T-cell (primary cell): ENCODE measurements at places on chromosomes 1 and 21. TPM values are rescaled to one million over a fixed set of nuclear protein-coding genes. Genes with fewer than 3 reads are reported as not detected.

GRCh38 chr1:116377541-116378529 lies 4.8 kb downstream of the ATP1A1 start:
- H3K4me1 ChIP-seq = peaks cover 42% of the 10 kb centered on the region
- DNase-seq = peak; percentile 36
- no peaks in the 10 kb centered on the region for H3K27me3 ChIP-seq
- H3K27ac ChIP-seq = peak overlapping the region; percentile 86

Gene KPRP
- not detected for total RNA-seq

DNA sequence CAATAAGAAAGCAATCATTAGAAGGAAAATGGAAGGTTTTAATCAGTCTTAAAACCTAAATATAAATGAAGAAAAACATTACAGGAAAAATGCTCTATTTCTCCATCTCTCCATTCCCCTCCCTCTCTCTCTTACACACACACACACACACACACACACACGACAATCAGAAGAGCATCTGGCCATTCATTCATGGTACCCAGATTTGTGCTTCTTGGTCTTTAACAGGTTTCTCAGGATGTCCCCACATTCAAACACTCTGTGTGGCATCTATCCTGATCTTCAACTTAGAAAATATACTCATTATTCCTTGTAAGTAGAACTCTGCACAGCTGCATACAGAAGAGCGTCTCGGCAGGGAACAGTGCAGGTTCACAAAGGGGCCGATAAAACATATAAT lies 779 bp downstream of the LRRC40 start:
- H3K4me1 ChIP-seq = peaks cover 15% of the 10 kb centered on the region
- peak overlapping the region; percentile 81 for H3K4me3 ChIP-seq
- H3K27ac ChIP-seq = peak overlapping the region; percentile 95
- H3K27me3 ChIP-seq = no peaks in the 10 kb centered on the region
- no peak for DNase-seq

GRCh38 chr21:35100349-35100811 lies 51.3 kb upstream of the RUNX1 start:
- peaks cover 11% of the 10 kb centered on the region for H3K4me1 ChIP-seq
- no peak for DNase-seq
- H3K27me3 ChIP-seq = no peaks in the 10 kb centered on the region
- no peaks in the 10 kb centered on the region for H3K36me3 ChIP-seq
- H3K27ac ChIP-seq = no peak overlapping the region
- H3K4me3 ChIP-seq = no peak overlapping the region

DNA sequence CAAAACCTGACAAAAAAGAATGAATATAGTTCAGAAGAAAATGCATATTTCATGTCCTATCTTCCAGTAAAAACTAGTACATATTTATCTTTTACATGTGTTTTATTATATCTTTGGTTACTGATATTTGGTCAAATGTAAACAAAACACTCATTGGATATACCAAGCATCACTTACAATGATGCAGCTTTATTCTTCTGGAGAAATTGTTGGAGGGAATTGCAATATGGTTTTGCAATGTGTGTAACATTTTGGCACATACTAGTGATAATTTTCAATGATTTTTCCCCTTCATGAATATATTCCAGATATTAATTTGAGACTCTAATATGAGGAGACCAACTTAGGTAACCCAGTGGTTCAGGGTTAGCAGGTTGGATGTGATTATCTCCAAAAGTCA lies 146.1 kb downstream of the ZC3H11B start:
- no peaks in the 10 kb centered on the region for H3K4me1 ChIP-seq
- no peaks in the 10 kb centered on the region for H3K27me3 ChIP-seq
- no peak overlapping the region for H3K27ac ChIP-seq
- no peaks in the 10 kb centered on the region for H3K36me3 ChIP-seq

GRCh38 chr1:245578771-245579170 lies 424.0 kb downstream of the KIF26B start:
- no peak overlapping the region for H3K4me3 ChIP-seq
- no peaks in the 10 kb centered on the region for H3K27me3 ChIP-seq
- no peaks in the 10 kb centered on the region for H3K36me3 ChIP-seq
- H3K27ac ChIP-seq = no peak overlapping the region

- no peaks in the 10 kb centered on the region for H3K27me3 ChIP-seq
- H3K4me1 ChIP-seq = no peaks in the 10 kb centered on the region
- no peak overlapping the region for H3K27ac ChIP-seq
- H3K36me3 ChIP-seq = no peaks in the 10 kb centered on the region
Measured at GRCh38 chr21:45957981-45958600, 23.5 kb upstream of the COL6A1 start.

- no peak for DNase-seq
- no peak overlapping the region for H3K4me3 ChIP-seq
- no peaks in the 10 kb centered on the region for H3K36me3 ChIP-seq
- no peaks in the 10 kb centered on the region for H3K27me3 ChIP-seq
- H3K4me1 ChIP-seq = no peaks in the 10 kb centered on the region
- H3K27ac ChIP-seq = no peak overlapping the region
Measured at GRCh38 chr1:227429447-227430359, 111.4 kb upstream of the CDC42BPA start.

- H3K27ac ChIP-seq = no peak overlapping the region
- H3K27me3 ChIP-seq = no peaks in the 10 kb centered on the region
- no peaks in the 10 kb centered on the region for H3K36me3 ChIP-seq
- H3K4me3 ChIP-seq = no peak overlapping the region
- H3K4me1 ChIP-seq = no peaks in the 10 kb centered on the region
Measured at GRCh38 chr21:16337266-16337665, 607.5 kb downstream of the USP25 start.

DNA sequence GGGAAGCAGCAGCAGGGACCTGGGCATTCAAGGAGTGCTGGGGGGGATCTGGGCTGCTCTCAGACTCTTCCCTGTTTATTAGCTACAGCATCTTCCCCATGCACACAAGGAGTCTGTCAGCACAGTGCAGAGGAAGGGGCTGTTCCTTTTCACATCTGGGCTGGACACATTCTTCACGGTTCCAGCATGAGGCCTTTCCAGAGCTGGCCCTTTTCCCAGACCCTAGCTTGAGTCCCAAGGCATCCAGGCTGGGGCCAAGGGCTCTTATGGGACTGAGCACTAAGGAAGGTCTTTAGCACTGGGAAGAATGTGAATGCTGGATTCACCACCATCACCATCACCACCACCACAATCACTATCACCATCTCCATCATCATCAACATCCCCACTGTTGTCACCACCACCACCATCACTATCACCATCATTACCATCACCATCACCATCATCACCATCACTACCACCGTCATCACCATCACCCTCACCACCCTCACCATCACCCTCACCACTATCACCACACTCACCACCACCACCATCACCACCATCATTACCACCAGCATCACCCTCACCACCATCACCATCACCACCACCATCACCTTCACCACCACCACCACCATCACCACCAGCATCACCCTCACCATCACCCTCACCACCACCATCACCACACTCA lies 28.4 kb downstream of the PARK7 start:
- H3K36me3 ChIP-seq = peaks cover 19% of the 10 kb centered on the region
- no peak for DNase-seq
- H3K4me1 ChIP-seq = no peaks in the 10 kb centered on the region
- H3K27ac ChIP-seq = no peak overlapping the region
- H3K27me3 ChIP-seq = no peaks in the 10 kb centered on the region

DNA sequence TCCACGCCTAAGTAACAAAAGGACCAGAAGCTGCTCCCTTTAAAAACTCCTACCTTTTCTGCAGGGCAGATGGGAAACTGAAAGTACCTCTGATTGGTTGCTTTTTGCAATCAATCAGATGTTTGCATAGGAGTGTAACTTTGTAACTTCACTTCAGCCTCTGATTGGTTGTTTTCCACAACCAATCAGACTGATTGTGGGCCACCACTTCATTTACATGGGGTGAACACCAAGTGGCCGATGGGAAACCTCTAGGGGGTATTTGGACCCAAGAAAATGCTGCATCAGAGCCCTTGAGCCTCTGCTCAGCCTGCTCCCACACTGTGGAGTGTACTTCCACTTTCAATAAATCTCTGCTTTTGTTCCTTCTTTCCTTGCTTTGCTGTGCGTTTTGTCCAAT lies 32.8 kb upstream of the CD1D start:
- no peaks in the 10 kb centered on the region for H3K36me3 ChIP-seq
- no peaks in the 10 kb centered on the region for H3K27me3 ChIP-seq
- H3K4me1 ChIP-seq = peaks cover 4% of the 10 kb centered on the region

Gene HSPG2
- total RNA-seq = 9.3 TPM

Gene SLC1A7
- not detected for total RNA-seq

- H3K4me1 ChIP-seq = no peaks in the 10 kb centered on the region
- DNase-seq = no peak
- H3K27ac ChIP-seq = no peak overlapping the region
- no peak overlapping the region for H3K4me3 ChIP-seq
Measured at GRCh38 chr1:94783342-94784189, 36.6 kb upstream of the SLC44A3 start.

GRCh38 chr1:117635805-117636204 lies 30.0 kb downstream of the TENT5C start:
- no peak overlapping the region for H3K27ac ChIP-seq
- no peaks in the 10 kb centered on the region for H3K27me3 ChIP-seq
- H3K36me3 ChIP-seq = no peaks in the 10 kb centered on the region
- H3K4me3 ChIP-seq = no peak overlapping the region

Gene ALX3
- total RNA-seq = not detected

DNA sequence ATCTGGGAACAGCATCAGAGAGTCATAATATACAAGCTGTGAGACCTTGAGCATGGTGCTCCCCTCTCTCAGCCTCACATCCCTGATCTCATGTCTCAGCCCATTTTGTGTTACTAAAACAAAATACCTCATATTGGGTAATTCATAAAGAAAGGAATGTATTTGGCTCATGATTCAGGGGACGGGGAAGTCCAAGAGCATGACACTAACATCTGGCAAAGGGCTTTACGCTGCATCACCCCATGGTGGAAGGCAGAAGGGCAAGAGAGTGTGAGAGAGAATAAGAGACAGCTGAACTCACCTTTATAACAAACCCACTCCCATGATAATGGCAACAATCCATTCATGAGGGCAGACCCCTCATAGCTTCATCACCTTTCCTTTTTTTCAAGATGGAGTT lies 36.5 kb downstream of the RNASEL start:
- H3K27ac ChIP-seq = no peak overlapping the region
- no peaks in the 10 kb centered on the region for H3K27me3 ChIP-seq
- H3K36me3 ChIP-seq = no peaks in the 10 kb centered on the region
- DNase-seq = no peak

Gene GSTM1
- 30.7 TPM for total RNA-seq

GRCh38 chr1:31310198-31310597 lies 13.4 kb downstream of the ZCCHC17 start:
- H3K27me3 ChIP-seq = no peaks in the 10 kb centered on the region
- no peak overlapping the region for H3K4me3 ChIP-seq
- H3K36me3 ChIP-seq = no peaks in the 10 kb centered on the region
- no peak for DNase-seq

GRCh38 chr1:9844756-9845155 lies 21.0 kb upstream of the CLSTN1 start:
- no peak for DNase-seq
- no peaks in the 10 kb centered on the region for H3K4me1 ChIP-seq
- H3K36me3 ChIP-seq = no peaks in the 10 kb centered on the region

Gene DSCAM
- total RNA-seq = not detected

DNA sequence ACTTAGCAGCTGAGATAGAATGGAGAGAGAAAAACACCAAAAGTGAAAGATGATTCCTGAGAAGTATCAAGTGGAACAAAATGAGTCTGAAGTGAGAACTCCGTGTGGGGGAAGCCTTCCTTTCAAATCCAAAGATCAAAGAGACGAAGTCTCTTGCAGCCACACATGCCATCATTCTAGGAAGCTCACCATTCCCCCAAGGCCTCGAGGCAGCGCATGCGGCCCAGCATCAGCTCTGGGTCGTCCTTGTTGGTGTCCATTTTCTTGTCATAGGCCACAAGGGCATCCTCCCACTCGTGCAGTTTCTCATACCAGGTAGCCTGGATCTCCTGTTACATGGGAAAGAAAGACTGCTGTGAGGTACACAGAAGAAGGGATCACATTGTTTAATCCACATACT lies 32.2 kb upstream of the ANGPTL7 start:
- DNase-seq = no peak
- H3K27ac ChIP-seq = no peak overlapping the region
- no peaks in the 10 kb centered on the region for H3K27me3 ChIP-seq
- H3K4me3 ChIP-seq = no peak overlapping the region

GRCh38 chr1:54302951-54303843 lies 103.0 kb downstream of the SSBP3 start:
- H3K36me3 ChIP-seq = no peaks in the 10 kb centered on the region
- H3K4me3 ChIP-seq = no peak overlapping the region
- H3K4me1 ChIP-seq = peaks cover 23% of the 10 kb centered on the region
- H3K27me3 ChIP-seq = no peaks in the 10 kb centered on the region
- DNase-seq = no peak
- H3K27ac ChIP-seq = no peak overlapping the region

GRCh38 chr1:41742219-41742618 lies 176.5 kb downstream of the HIVEP3 start:
- H3K36me3 ChIP-seq = no peaks in the 10 kb centered on the region
- no peak for DNase-seq
- no peak overlapping the region for H3K27ac ChIP-seq
- no peak overlapping the region for H3K4me3 ChIP-seq

DNA sequence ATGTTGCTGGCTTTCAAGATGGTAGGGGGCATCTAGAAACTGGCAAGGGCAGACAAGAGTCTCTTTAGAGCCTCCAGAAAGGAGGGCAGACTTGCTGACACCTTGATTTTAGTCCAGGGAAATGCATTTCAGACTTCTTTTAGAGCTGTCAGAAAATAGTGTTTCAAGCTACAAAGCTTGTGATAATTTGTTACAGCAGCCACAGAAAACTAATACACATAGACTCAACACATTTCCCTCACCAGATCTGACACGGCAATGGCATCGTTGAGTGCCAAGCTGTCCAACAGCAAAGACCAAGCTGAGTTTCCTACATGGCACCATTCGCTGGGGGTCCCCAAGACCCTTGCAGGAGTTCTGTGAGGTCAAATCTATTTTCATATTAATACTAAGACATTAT lies 62.0 kb downstream of the SLC9A1 start:
- no peak for DNase-seq
- H3K27me3 ChIP-seq = no peaks in the 10 kb centered on the region
- H3K4me1 ChIP-seq = no peaks in the 10 kb centered on the region

- H3K4me1 ChIP-seq = peaks cover 29% of the 10 kb centered on the region
- DNase-seq = no peak
- no peak overlapping the region for H3K27ac ChIP-seq
- H3K27me3 ChIP-seq = no peaks in the 10 kb centered on the region
- peaks cover 9% of the 10 kb centered on the region for H3K36me3 ChIP-seq
Measured at GRCh38 chr1:26300578-26301275, 5.7 kb downstream of the UBXN11 start.

- no peak overlapping the region for H3K4me3 ChIP-seq
- H3K36me3 ChIP-seq = no peaks in the 10 kb centered on the region
- no peaks in the 10 kb centered on the region for H3K4me1 ChIP-seq
- H3K27me3 ChIP-seq = no peaks in the 10 kb centered on the region
- no peak for DNase-seq
- no peak overlapping the region for H3K27ac ChIP-seq
Measured at GRCh38 chr21:42032266-42032665, 22.1 kb upstream of the ZBTB21 start.

Gene ETV3L
- total RNA-seq = not detected

Gene CLDN17
- not detected for total RNA-seq

Gene INAVA
- total RNA-seq = 0.09 TPM
